Stimulated activated CD8-positive, alpha-beta memory T cell treated with anti-CD3 and anti-CD28 coated beads, Interleukin-7, amount 100 ng/mL, for 24 hours (primary cell): ENCODE measurements at places on chromosomes 7 and 10.

DNA sequence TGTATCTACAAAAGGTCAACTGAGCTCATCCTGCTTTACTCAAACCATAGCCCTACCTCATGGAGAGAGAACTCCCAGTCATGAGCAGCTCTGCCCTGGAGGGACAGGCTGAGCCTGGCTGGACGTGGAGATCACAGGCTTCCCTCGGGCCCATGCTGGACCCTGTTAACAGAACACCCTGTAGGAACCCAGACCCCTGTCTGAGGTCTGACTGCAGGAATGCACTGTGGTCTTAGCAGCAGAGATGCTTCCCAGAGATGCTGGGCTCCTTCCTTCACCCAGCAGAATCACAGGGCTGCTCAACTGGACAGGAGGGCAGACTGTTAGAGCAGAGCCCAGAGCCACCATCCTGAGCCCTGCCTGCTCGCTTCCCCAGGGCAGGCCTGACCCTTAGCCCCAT lies 814 bp downstream of the TMEM72 start:
- DNase-seq: no peak

GRCh38 chr10:28181478-28182096 lies 121.3 kb downstream of the MPP7 start:
- no peak for DNase-seq

DNA sequence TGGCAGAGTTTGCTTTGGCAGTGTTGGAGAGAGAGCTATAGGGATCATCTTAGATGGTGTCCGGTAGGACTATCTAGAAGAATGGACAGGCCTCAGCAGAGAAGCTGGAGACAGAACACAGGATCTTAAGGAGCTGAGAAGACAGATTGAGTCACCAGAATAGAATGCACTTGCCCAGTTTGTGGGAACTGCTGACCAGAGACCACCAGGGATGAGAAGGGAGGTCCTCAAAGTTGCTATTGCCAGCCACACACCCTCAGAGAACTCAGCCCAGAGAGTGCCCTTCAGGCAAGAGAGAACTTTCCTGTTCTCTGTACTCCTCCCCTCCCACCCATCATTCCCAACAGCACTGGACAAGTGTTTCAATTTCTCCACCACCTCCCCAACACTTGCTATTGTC lies 25.3 kb upstream of the GALNT11 start:
- no peak for DNase-seq

DNA sequence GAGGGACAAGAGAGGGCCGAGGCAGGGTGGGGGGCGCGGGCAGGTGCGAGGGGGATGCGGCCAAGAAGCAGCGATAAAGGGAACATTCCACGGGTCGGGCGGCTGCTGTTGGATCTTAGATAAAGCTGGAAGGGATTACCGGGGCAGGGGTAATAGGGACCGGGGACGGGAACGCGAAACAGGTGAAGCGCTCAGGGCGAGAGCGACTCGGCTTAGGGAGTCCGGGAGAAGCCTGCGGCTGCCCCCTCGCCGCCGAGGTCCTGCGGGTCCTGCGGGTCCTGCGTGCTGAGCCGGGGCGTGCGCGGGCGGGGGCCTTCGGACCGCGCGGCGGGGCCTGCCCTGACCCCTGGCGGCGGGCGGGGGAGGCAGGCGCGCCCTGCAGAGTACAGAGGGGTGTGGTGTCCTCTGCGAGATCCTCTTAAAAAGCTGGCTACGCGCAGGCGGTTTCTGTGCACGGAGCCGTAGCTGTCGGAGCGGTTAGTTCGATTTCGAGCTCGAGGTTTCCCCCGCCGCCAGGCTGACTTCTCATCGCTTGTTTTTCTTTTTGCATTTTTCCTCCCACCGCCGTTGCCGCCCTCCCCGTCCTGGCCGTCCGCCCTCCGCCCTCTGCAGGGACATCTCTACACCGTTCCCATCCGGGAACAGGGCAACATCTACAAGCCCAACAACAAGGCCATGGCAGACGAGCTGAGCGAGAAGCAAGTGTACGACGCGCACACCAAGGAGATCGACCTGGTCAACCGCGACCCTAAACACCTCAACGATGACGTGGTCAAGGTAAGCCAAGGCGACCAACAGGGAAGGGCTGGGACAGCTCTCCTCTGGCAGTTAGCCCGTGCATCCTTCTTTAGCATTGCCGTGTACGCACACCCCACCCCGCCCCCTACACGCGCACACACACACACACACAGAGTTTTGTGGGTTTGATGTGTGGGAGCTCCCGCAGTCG lies 1.4 kb downstream of the CAV1 start:
- no peak for DNase-seq

DNA sequence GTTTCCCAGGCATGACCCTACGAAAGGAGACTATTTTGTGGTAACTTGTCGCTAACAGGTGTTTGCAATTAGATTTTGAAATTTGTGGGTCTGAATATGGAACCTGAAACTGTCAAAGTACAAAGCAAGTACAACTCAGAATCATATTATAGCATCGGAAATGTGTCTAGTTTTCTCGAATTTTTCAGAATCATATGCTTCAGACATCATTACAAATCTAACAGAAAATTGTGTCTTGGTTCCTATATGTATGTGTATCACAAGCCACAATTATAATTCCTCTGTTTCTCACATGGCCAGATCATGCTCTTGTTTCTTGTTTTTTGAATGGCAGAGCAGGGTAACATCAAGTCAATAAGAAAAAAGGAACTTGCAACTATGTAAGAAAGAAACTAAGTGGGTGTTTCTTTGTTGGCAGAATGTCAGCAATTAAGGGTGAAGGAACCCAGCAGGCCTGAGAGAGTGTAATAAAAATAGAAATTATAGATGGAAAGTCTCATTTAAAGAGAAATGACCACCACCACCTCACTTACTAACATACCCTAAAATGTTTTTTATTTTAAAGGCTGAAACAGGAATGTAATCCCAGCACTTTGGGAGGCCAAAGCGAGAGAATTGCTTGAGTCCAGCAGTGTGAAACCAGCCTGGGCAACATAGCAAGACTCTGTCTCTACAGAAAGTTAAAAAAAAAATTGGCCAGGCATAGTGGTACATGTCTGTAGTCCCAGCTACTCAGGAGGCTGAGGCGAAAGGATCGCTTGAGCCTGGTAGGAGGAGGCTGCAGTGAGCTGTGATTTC lies 51.3 kb downstream of the PRTFDC1 start:
- no peak for DNase-seq

DNA sequence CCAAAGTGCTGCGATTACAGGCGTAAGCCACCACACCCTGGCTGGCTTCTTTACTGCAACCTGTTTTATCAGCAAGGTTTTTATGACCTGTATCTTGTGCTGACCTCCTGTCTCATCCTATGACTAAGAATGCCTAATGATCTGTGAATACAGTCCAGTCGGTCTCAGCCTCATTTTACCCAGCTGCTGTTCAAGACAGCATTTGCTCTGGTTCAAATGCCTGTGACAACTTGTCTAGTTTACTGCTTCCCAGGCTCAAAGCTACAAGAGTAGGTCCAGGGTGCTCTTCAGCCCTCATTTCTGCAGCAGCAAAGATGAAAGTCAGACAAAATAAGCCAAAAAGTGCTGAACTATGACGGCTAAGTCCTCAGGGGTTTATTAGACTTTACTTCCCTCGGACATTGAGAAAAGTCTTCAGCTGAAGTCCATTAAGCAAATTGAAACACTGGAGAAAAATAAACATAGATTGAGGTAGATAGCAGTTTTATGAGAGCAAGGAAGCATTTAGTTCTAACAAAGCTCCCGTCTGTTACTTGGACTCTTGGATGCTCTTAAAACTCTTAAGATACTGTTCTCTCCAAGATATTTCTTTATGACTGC lies 12.5 kb upstream of the LYZL1 start:
- DNase-seq: no peak

DNA sequence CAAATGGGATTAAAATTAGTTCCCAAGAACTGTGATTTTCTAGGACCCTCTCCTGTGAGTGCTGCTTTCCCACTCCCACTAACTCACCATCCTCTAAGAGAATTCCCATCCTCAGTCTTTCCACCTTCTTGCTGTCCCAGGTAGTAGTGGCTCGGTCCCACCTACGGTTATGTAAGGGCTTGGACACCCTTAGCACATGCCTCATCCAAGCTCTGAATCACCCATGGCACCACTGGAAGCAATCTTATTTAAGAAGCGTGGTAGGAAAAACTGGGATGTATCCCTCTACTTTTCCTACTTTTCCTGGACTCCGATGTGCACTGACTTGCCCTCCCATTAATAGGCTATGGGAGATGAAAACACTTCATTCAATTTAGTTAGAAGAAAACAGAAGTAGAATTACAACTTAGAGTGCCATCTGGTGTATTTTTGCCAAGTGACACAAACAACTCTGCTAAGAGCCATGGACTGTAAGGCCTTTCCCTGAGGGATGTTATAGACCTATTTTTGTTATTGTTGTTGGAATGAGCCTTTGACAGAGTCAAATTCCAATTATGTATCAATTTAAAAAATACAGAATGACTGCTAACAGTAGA lies 13.7 kb upstream of the ANKRD22 start:
- no peak for DNase-seq

GRCh38 chr10:31063841-31064240 lies 32.2 kb upstream of the ZNF438 start:
- no peak for DNase-seq

- no peak for DNase-seq
Observed at GRCh38 chr10:26507441-26507840, 69.3 kb downstream of the APBB1IP start.

DNA sequence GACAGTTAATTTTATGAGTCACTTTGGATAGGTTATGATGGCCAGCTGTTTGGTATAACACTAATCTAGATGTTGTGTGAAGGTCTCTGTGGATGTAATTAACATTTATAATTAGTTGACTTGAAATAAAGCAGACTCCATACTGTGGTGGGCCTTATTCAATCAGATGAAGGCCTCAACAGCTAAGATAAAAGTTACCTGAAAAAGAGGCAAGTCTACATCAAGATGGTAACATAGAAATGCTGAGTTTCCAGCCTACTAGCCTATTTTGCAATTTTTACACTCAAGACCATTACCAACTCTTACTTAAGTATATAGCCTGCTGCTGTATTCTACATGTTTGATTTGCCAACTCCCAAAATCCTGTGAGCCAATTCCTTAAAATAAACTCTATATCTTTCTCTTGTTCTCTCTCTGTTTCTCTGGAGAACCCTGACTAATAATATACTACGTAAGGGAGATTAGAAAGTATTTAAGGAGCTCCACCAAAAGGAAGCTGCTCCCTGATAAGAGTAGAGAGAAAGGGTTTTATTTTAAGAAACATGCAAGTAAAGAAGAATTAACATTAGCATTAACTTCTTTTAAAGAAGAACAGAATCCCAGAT lies 42.7 kb downstream of the ZNF438 start:
- no peak for DNase-seq

DNA sequence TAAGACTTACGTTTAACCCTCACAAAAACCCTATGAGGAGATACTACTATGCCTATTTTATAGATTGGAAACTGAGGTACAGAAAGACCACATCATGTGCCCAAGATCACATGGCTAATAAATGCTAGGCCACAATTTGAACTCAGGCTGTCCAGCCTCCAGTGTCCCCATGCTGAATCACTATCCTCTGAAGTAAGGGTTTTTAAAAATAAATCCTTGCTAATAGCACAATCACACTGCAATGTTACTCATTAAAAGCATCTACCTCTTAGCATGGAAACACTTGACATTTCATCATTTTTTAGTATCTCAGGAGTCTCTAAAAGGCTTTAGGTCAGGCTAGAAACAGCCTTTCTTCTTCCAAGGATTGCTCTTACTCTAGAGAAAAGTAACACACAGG lies 50.0 kb upstream of the PPP1R3C start:
- DNase-seq: no peak

GRCh38 chr7:151626422-151627115 lies 106.9 kb upstream of the RHEB start:
- DNase-seq: no peak

GRCh38 chr7:107966711-107967110 lies 36.2 kb downstream of the LAMB1 start:
- DNase-seq: no peak

DNA sequence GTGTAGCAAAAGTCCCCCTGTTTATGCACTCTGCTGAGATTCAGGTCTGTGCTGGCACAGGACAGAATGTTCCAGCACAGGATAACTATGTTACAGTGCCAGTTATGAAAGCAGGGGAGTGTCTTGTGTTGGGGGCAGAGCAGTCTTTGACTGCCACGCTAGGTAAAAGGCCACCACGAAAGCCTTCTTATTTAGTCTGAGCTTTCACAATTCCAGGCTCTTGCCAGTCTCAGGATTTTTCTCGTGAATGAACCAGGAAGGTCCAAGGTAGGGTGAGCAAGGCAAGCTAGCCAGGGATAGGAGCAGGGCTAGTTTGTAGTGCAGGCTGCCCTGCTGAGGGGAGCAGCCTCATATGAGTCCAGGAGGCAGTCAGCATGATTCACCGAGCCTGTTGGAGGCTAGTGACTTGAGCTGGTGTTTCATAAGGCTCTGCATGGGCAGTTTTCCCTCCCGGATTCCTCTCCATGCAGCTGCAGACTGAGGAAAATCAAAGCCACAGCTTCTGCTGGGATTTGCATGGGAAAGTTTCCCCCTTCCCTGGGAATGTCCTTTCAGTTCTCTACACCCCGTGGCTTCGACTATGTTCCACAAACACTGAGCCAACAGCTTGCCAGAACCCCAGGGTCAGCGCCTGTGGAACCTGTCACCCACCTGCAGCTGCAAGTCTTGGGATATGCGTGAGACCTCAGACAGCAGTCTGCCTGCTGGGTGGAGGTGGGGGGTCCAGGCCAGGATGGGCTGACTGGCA lies 112.3 kb downstream of the JCAD start:
- no peak for DNase-seq

DNA sequence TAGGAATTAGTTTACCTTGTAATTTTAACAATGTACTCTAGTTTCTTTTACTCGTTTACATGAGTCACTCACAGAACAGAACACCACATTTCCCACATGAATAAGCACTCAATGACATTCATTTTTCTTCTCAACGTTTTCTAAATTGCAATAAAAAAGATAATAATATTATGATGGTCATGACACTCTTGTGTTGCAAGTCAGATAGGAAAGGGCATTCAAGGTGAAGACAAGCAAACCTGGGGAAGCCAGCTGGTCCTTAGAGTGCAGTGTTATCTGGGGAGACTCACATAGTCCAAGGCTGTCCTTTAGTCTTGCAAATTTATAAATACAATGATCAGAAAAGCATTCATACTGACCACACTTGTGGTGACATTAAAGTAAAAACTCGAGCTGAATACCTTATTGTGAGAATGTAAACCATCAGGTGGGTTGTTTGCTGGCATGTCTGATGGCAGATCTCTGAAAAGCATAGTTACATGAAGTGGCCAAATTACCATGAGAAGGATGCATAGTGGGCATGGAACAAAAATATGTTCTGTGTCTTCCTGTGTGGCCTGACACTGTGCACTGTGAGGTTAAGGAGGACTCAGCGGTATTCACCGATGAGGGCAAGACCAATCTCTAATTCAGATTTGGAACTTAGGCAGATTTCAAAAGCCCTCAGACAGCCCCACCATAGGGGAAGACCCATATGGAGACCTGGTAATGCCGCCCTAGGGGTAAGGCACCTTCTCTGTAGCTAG lies 158.9 kb upstream of the ASAH2 start:
- no peak for DNase-seq

DNA sequence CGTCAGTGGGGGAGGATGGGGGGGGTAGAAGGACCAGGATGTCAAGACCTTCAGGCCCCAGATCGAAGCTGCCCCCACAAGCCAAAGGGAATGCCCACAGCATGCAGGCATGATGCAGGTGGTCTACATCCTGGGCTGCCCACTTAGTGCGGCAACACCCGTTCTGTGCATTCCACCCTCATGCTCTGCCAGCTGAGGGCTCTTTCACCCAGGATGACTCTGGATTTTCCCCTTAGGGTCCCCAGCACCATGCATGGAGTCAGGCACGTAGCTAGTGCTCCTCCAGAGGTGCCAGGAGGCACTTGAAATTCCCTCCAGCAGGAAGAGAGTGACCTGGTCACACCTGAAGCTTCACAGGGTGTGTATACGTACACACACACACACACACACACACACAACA lies 66.2 kb downstream of the SH3PXD2A start:
- no peak for DNase-seq
